ENCODE measurements at places on chromosomes 16 and 17.

DNA sequence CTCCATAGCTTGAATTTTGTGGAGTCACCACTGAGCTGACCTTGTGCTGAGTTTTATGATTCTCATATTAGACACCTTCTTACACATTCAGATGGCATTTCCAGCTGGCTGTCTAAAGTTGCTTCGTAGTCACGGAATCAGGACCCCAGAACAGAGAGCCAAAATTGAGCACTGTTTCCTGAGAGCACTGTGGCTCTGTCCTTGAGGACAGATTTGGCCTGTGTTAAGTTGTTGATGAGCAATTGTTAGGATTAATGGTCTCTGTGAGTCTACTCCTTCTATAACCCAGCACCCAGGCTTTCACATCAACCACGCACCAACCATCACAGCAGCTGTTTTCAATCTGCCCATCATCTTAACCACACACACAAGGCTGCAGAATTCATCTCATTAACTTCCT is 277.5 kb upstream of the HSBP1 start:
- DNase-seq: no peak

DNA sequence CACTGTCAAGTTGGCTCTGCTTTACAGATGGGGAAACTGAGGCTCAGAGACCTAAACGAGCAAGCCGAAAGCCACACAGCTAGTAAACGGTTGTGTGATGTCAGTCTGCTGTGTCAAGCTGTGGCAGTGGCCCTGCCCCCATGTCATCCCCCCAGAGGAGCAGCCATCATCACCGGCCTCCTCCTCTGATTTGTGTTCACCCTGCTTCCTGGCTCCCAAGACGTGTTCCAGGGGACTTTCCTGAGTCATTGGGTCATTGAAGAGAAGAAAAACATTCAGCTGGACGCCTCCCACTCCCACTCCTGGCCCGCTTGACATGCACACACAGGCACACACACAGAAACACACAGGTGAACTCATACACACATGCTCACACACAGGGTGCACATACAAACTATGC is 54.0 kb upstream of the CIBAR2 start:
- no peak for DNase-seq

GRCh38 chr17:18070861-18071340 is 16.8 kb upstream of the DRG2 start:
- DNase-seq: no peak

- no peak for DNase-seq
Measured at GRCh38 chr17:38899421-38899820, 26.0 kb upstream of the LASP1NB start.

DNA sequence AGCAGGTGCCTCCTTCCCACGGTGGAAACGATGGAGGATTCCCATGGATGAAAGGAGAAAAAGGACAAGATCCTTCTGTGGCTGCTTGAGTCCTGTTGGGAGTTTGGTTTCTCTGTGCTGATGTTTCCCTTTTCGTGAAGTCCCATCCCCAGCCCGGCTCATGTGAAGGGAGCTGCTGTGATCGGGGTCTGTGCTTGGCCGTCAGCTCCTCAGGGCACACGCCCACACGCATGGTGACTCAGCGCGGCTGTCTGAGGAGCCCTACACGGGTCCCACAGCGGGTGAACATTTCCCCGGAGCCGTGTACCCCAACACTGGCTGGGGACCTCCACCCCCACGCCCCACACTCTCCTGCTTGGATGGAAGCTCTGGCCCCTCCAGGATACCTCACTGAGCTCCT is 44.5 kb upstream of the SSTR5 start:
- no peak for DNase-seq

DNA sequence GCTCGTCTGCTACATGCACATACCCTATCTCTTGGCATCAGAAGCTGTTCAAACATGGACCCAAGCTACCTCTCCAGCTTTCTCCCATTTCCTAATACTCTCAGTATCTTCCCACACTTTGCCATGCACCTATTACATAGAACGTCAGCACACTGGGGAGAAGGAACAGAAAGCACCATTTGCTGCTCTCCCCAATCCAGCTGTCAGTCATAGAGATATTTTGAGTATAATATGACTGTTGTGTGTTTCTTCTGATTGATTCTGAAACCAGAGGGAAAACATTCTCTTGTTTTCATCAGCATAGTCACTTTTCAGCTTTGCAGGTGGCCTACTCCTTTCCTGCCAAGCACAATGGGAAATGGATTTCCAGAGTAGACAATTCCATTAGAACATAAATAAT is 107.1 kb downstream of the ADAMTS18 start:
- DNase-seq: no peak

- DNase-seq: no peak
Measured at GRCh38 chr16:25210758-25211157, 6.0 kb upstream of the AQP8 start.

DNA sequence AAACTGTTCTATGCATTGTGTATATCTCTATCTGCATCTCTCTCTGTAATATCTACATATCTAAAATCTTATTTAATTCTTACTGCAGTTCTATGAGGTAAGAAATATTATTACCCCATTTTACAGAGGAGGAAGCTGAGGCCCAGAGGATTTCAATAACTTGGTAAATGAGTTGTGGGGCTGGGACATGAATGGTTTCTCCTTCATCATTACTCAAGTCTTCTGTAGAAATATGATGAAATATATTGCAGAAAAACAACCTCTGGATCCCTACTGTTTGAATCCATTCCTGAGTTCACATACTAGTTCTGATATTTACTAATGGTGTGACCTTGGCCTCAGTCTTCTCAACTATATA is 45.5 kb upstream of the NLK start:
- no peak for DNase-seq

GRCh38 chr17:60960398-60961065 is 282.9 kb downstream of the BCAS3 start:
- no peak for DNase-seq

DNA sequence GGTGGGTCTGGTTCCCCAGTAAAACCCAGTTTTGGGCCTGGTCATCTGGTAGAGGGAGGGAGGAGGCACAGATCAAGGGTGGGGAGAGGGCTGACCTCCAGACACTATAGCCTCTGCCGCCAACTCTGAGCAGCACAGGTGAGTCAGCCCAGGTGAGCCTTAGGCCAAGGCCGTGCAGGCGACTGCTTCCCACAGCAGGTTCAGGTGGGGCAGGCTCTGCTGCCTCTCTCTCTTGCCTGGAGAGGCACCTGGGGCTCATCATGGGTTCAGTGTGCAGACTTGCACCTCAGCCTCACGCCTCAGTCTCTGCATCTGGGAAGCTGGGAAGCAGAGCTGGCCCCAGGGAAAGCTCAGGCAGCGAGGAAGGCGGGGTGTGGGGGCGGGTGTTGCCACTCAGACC is 37.8 kb upstream of the IL34 start:
- no peak for DNase-seq
